ENCODE measurements at places on chromosomes 7 and 10. TPM values are rescaled to one million over a fixed set of nuclear protein-coding genes. Genes with fewer than 3 reads are reported as not detected.

WEE2 gene
- total RNA-seq: not detected

ACBD7 gene
- 0.21 TPM for total RNA-seq

- no peak for DNase-seq
Measured at GRCh38 chr10:6185039-6185716, 17.6 kb upstream of the PFKFB3 start.

- DNase-seq: no peak
Measured at GRCh38 chr7:24946467-24946866, 33.5 kb downstream of the OSBPL3 start.

- DNase-seq: no peak
Measured at GRCh38 chr10:67520924-67521520, 175.0 kb downstream of the CTNNA3 start.

DNA sequence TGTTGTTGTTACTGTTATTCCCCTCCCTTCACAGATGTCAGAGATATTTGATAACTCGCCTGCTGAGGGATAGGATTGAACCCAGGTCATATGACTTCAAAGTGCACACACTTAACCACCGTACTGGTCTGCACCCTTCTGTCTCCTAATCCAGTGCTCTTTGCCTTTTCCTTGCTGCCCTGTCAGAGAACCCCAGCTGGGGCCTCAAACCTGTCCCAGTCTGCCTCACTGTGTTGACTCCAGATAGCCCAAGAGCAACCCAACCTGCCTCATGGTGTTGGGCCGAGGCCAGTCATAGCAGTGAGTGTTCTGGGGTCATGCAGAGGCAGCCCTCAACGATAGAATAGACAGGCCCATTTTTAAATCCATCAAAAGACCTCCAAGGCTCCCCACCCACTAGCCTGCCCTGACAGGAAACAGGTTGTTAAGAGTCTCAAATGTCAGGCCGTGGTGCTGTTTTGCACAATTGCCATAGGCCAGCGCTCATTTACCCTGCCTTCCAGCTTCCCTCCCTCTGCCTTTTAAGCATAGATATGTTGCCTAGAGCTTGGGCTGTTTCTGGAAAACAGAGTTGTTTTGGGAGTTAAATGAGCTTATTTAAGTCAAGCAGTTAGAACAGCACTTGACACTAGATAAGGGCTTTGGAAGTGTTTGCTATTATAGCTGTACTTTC lies 37.0 kb upstream of the PDCD4 start:
- DNase-seq: peak; percentile 43

GRCh38 chr7:150981644-150982043 lies 3.5 kb upstream of the KCNH2 start:
- DNase-seq: no peak
